ENCODE measurements at places on chromosomes 13 and 19.

GRCh38 chr13:28161370-28161769, 23.0 kb downstream of the PAN3 start:
- peak; percentile 70 for DNase-seq

- DNase-seq = no peak
Measured at GRCh38 chr13:98273067-98273823, 96.2 kb upstream of the RNF113B start.

DNA sequence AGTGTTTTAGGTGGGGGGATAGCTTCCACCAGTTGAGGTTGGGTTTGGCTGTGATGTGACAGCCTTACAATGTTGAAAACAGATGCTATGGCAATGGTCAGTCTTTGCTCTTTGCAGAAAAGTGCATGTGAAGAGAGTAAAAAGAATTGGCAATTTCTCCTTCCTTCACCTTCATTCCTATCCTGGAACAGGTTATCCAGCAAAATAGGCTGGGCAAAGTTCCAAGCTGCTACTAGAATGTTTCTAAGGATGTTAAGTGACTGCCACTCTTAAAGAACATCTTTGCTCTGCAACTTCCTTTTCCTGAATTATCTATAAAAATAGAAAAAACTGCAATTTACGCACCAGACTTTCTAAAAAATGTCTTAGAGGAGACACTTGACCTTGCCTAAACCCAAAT, 50.1 kb upstream of the MYCBP2 start:
- no peak for DNase-seq

GRCh38 chr13:48876289-48876688, 99.4 kb upstream of the FNDC3A start:
- no peak for DNase-seq

DNA sequence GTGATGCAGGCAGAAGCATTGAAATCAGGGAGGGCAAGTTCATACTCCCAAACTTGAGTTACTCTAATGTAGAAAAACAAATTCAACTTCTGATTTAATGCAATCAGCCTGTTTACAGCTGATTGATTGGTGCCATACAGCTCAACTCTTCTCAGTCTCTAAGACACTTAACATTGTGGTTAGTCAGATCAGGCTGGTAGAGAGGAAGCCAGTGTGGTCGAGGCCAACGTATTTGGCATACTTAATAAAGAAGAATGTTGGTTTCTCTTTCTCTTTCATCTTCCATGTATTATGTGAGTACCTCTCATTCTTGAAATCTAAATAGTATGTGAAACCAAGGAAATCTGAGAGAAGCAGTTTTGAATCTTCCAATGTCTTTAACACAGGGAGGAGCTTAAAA, 255.0 kb upstream of the SLITRK1 start:
- peak; percentile 87 for DNase-seq

GRCh38 chr13:43191546-43191945, 168.2 kb downstream of the DNAJC15 start:
- DNase-seq = no peak

- no peak for DNase-seq
Measured at GRCh38 chr13:57264965-57265364, 98.0 kb downstream of the PRR20E start.

- DNase-seq = peak; percentile 2
Measured at GRCh38 chr13:53112522-53112921, 83.9 kb downstream of the OLFM4 start.

- peak; percentile 44 for DNase-seq
Measured at GRCh38 chr19:7904074-7905020, 670 bp downstream of the MAP2K7 start.

- DNase-seq = no peak
Measured at GRCh38 chr13:39816936-39817335, 161.5 kb downstream of the COG6 start.

DNA sequence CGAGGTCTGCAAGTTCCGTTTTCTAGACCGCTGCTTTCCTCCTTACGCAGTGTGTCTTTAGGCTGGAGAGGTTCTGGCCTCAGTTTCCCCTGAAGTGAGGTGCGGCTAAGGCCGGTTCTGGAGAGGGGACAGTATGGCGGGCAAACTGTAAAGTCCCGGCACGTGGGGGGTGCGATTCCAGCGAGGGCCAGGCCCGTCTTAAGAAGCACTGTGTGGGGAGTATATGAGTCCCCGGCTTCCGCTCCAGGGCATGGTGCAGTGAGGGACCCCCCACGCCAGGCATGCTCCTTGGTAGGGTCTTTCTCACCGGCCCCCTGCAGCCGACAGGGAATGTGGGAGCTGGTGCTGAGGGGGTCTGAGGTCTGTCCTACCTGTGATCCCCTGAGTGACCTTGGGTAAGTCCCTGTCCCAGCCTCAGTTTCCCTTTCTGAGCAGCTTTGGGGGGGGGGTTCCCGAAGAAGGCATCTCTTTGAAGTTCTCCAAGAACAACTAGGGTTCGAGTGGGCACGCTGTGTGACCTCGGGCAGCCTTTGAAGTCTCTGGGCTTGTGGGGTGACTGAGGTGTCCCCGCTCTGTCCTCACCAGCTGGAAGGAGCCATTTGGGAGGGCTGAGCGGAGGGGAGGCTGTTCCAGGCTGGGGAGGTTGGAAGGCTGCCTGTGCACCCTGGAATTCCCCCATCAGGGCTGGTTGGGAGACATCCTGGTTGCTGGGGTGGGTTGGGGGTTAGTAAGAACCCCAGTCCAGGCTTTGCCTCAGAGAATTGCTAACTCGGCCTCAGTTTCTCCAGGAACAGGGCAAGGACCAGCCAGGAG, 1.5 kb downstream of the NFIC start:
- DNase-seq = no peak

DNA sequence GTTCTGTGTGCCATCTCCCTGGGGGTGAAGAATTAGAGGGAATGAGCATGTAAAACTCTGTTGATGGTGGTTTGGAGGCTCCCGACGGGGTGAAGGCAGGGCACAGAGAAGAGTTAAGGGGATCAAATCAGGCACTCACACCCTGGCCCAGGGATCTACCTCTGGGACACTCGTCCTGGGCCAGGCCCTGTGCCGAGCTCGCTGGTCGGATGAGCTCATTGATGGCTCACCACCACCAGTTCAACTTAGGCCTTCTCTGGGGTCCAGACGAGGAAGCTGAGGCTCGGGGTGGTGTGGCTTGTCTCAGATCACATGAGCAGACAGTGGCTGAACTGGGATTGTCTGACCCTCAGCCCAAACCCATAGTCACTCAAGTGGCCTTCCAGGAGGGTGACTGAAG, 1.6 kb downstream of the NACC1 start:
- DNase-seq = no peak

DNA sequence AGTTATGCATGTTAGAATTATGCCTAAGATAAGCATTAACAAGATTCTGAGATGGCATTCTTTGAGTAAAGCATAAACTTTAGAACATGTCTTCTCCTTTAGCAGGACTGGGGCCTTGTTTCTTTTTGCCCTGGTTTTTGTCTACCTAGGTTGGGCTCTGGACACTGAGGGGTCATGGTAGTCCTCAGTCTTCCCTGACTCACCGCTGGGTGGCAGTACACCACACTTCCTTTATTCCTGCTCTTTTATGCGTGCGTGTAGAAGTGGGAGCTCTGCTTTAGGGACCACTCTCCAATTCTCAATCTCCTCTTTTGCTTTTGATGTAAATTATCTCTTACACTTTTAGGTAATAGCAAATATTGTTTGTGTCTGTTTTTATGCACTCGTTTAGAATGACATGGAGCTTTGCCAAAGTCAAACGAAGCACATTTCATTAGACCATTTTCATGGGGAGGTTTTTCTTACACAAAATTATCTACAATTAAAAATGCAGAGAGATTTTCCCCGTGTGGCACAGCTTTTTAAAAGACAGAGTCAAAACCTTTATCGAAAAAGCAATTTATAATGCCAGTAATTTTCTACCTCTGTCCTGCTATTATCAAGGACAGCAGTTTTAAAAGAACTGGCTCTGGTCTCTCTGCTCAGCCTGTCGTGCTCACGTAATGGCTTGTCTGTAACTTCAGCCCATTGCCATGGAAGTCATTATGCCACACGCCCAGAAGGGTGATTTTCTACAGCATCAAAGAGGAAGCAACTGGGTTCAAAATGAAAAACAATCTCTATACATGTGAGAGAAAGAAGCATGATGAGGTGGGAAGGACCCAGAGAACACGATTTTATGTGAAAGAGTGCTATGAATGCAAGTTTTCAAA, 413.9 kb downstream of the COG6 start:
- DNase-seq = peak; percentile 79

DNA sequence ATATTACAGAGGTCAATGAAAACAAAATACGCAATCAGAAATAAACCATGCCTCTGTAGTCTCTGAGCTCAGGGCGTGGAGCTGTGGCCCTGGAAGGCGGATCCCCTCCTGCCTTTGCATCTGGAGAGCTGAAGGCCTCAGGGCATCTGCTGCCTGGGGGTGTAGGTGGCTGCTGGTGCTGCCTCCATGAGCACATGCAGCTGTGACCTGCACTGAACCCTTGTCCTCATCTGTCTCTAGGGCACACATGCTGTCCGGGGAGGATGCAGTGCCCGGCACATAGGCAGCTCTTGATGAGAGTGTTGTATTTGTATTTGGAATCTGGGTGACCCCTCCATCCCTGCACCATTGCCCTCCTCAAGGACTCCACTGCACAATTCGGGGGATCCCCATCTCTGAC, 185.7 kb downstream of the TEX29 start:
- no peak for DNase-seq

- peak; percentile 48 for DNase-seq
Measured at GRCh38 chr19:51096473-51097165, 11.6 kb downstream of the CTU1 start.

- DNase-seq = no peak
Measured at GRCh38 chr13:114077099-114077932, 55.1 kb downstream of the RASA3 start.

DNA sequence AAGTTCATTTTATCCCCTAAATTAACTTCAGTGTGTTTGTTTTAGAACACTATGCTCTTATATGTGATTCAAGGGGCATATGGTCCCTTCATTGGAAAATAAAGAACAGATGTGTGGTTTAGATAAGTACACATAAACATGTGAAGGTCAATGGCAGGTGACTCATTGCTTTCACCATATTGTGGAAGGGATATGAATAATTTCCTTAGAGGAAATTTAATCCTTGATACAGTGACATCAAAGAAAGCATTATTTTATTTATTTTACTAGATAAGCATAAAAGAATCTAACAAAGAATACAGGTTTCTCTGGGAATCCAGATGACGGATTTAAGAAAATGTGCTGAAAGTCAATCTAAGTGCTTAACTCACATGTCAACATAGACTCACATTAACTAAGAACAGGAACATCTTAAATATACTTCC, 373.5 kb downstream of the KCTD12 start:
- peak; percentile 44 for DNase-seq

- DNase-seq = no peak
Measured at GRCh38 chr13:99066219-99066618, 88.4 kb upstream of the DOCK9 start.

GRCh38 chr19:18590273-18591272, 2.0 kb downstream of the REX1BD start:
- DNase-seq = peak; percentile 68

- DNase-seq = no peak
Measured at GRCh38 chr19:29326351-29326750, 113.4 kb upstream of the UQCRFS1 start.
